AG04450 (cell line): ENCODE measurements at places on chromosomes 3 and 15.

GRCh38 chr3:127858521-127858920, 36.2 kb upstream of the MGLL start:
- DNase-seq: no peak

- DNase-seq: no peak
These were observed 40.4 kb downstream of the SRP14 start for GRCh38 chr15:39998511-39999077.

DNA sequence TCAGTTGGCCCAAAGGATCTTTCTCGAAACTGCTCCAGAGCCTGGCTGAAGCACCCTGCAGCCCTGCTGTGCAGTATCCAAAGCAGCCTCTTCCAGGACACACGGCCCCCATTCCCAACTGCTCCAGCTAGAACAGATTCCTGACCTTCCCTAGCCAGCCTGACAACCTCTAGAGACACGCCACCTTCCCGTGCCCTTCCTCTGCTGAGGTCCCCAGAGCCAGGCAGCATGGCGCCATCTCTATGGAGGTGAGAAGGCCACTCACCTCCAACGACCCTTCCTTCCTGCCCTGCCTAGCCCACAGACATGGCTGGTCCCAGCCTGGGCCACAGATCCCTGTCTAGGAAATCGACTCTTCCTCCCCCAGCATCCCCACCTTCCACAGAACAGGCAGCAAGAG, 3.1 kb downstream of the KIF7 start:
- DNase-seq: no peak

DNA sequence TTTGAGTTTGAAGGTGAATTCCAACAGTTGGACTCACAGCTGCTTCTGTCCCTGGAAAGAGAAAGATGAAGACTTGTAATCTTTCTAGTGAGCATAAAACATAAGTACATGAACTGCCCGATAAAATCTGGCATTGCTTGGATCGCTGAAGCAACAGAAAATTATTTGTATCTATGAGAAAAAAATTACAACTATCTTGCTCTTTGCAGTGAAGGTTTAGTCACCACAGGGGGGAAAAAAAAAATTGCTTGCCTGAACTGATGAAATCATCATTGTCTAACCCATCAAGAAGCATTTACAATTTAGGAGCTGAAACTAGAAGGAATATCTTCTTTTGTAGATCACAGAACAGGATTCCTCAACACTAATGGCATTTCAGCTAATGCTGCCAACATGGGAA, 20.0 kb downstream of the TMEM207 start:
- no peak for DNase-seq

DNA sequence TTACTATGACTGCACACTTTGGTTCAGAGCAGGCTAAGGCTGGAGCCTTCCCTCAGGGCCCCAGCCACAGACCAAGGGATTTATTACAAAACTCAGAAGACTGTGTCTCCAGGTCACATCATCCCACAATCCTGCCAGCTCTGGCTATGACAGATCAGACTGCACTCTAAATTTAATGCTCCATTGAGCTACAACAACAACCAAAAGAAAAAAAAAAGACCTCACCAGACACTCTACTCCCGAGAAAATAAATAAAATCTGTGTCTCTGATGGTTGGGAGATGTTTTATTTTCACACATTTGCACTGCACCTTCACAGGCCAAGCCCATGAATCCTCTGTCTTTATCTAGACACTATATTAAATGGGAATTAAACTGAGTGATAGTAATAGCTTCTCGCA, 50.8 kb upstream of the CTNNB1 start:
- DNase-seq: no peak

GRCh38 chr3:30712991-30713390, 106.6 kb downstream of the TGFBR2 start:
- DNase-seq: no peak
